ENCODE measurements at places on chromosomes 2 and 18.

DNA sequence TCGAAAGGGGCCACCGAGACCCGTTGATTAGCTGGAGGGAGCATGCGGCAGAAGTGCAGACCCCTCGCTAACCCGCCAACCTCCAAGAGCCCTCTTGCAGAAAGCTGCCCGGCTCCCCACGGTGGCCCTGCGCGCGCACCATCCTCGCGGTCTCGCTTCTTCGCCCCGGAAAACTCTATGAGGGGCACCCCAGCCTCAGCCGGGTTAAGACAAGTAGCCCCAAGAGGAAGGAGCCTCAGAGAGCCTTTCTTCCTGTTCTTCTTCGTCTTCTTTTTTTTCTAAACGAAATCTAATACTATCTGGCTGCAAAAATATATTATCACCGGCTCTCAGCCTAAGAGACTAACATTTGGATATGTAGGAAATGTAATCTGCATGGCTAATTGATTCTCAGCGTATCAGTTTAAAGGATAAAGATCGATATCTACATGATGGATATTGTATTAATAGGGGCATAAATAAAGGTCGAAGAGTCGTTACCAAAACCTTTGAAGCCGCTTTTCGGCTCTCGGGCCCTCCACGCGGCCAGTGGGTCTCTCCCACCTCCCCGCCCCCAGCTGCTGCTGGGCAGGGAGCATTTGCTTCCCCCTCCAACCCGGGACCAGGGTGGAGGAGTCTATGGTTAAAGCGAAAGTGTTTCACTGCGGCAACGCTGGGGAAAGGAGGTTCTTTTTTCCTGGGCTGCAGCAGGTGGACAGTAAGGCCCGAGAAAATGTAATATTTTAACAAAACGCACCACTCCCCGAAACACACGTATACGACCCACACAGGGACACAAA is 6.1 kb upstream of the PAX3 start:
- no peak for DNase-seq

DNA sequence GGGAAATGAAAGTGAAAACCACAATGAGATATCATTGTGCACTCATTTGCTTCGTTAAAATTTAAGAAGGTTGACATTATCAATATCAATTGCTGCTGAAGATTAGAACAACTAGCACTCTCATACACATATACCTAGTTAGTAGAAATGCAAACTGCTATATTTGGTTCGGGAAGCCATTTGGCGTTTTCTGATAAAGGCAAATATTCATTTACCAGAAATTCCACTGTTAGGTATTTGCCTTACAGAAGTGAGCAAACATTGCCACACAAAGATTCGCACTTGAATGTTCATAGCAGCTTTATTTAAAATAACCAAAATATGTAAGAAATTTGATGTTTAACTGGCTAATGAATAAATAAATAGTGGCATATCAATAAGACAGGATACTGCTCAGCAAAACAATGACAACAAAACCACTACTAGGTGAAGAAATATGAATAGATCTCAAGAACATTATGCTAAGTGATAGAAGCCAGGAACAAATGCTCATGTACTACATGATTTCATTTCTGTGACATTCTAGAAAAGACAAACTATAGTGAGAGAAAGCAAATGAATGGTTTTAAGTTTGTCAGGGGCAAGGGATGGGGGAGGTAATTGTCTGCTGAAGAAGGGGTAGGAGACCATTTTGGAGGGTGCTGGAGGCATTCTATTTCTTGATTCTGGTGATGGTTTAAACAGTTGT is 387.8 kb downstream of the PTH2R start:
- DNase-seq, result no peak

DNA sequence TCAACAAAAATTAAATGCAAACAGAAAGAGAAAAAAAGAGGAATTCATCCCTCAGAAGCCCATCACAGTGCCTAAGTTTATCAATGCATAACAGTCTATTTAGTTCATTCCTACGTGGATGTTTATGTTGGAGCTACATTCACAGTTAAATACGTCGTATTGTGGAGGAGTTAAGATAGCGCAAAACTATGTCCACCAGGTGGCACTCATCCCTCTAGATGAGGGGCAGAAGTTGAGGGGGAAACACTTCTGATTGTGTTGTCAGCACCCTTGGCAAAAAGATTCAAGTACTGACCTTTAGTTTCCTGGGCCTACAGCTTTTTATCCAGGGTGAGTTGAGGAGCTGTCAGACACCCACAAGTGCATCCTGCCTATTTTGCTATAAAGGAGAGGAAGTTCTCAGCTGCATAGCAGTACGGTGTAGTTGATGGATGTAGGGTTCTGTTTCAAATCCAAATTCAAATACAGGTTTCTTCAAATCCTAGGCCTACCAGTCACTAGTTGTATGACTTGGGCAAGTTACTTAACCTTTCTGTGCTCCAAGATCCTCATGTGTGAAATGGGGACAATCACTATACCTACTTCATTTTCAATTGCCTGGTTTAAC is 26.8 kb upstream of the MYO1B start:
- no peak for DNase-seq

GRCh38 chr2:200223205-200223784 is 83.2 kb upstream of the SPATS2L start:
- DNase-seq, result no peak

GRCh38 chr2:174781996-174782395 is 17.7 kb upstream of the CHRNA1 start:
- no peak for DNase-seq

DNA sequence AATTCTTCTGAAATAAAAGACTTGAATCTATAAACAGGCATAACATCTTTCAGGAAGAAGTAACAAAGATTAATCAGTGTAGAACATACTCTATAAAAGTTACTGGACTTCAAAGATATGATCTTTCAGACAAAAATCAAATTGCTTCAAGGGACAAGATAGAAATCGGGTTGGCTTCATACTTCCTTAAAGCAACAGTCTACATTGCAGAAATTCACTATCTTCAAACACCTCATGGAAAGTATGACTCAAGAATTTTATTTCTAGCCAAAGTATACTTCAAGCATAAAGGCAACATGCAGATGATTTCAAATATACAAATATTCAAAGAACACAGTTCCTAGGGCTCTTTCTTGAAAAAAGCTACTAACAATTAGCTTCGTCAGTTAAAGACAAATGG is 240.7 kb downstream of the SRBD1 start:
- DNase-seq, result no peak

DNA sequence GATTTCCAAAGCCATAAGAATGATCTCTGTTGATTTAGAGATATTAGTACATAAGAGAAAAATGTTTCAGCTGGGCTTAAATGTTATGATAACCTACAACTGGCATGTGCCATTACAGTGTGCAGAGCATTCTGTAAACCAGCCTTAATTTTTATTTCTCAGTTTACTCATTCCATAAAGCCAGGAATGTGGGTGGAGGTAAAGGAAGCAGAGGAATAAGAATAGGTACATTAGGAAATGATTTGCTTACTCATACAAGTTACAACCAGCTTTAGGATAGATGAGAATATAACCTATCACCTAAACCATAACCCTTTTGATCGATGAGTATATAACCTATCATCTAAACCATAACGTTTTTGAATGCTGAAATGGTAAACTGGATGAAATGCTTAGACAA is 1394.7 kb upstream of the ACVR2A start:
- no peak for DNase-seq
